ENCODE measurements at places on chromosomes 13 and 19. TPM values are rescaled to one million over a fixed set of nuclear protein-coding genes. Genes with fewer than 3 reads are reported as not detected.

- no peak overlapping the region for H3K27ac ChIP-seq
- no peak for DNase-seq
- peaks cover 8% of the 10 kb centered on the region for H3K27me3 ChIP-seq
- no peaks in the 10 kb centered on the region for H3K36me3 ChIP-seq
These were observed 362.0 kb downstream of the RFC3 start for GRCh38 chr13:34179927-34180326.

DNA sequence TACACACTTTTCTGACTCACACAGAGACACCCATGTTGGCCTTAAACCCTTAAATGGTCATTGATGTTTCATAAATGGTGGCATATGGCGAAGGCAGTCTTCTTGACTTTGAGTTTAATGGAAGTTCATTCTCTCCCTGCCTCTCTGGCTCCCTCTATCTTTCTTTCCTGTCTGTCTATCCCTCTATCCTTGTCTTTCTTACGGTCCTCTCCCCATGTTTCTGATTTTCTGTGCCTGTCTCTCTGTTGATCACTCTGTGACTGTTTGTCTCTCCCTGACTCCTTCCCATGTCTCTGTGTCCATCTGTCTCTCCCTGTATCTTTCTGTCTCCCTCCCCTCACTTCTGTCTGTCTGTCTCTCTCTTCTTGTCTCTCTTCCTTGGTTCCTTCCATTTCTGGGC is 43.2 kb upstream of the SHKBP1 start:
- H3K4me1 ChIP-seq: peaks cover 10% of the 10 kb centered on the region
- H3K36me3 ChIP-seq: no peaks in the 10 kb centered on the region
- H3K27ac ChIP-seq: no peak overlapping the region
- DNase-seq: no peak
- H3K4me3 ChIP-seq: no peak overlapping the region
- H3K27me3 ChIP-seq: peaks cover 13% of the 10 kb centered on the region

- no peaks in the 10 kb centered on the region for H3K27me3 ChIP-seq
- H3K27ac ChIP-seq: no peak overlapping the region
- no peaks in the 10 kb centered on the region for H3K4me1 ChIP-seq
- DNase-seq: no peak
- no peaks in the 10 kb centered on the region for H3K36me3 ChIP-seq
These were observed 302.6 kb downstream of the PCDH9 start for GRCh38 chr13:66927562-66927961.

DNA sequence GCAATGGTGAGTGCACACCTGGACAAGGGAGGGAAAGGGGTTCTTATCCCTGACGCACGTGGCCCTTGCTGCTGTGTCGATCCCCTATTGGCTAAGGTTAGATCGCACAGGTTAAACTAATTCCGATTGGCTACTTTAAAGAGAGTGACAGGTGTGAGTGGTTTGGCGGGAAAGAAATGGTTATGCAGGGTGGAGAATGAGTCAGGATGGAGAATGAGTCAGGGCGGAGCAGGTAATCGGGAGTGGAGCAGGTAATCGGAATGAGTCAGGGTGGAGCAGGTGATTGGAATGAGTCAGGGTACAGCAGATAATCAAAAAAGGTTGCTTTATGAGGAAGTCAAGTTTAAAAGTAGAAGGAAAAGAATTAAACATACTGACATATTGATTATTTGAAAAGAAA is 24.4 kb upstream of the SIAH3 start:
- no peaks in the 10 kb centered on the region for H3K4me1 ChIP-seq
- no peaks in the 10 kb centered on the region for H3K36me3 ChIP-seq
- H3K27ac ChIP-seq: no peak overlapping the region
- no peak overlapping the region for H3K4me3 ChIP-seq

DNA sequence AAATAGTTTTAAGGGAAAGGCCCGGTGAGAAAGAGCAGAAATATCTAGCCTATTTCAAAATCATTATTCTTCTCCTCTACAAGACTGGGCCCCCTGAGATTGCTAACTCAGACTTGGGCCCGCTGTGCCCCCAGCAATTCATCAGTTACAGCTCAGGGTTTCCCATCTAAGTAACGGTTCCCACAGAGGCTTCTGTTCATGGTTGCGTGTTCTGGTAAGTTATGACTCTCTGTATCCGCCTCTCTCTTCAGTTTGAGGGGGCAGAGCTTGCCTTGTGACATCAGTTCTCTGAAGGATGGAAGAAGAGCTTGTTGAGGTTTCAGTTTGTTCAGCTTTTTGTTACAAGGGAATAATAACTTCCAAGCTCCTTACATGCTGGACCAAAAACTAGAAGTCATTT is 11.6 kb downstream of the ZNF57 start:
- peaks cover 26% of the 10 kb centered on the region for H3K4me1 ChIP-seq
- DNase-seq: peak; percentile 50

DNA sequence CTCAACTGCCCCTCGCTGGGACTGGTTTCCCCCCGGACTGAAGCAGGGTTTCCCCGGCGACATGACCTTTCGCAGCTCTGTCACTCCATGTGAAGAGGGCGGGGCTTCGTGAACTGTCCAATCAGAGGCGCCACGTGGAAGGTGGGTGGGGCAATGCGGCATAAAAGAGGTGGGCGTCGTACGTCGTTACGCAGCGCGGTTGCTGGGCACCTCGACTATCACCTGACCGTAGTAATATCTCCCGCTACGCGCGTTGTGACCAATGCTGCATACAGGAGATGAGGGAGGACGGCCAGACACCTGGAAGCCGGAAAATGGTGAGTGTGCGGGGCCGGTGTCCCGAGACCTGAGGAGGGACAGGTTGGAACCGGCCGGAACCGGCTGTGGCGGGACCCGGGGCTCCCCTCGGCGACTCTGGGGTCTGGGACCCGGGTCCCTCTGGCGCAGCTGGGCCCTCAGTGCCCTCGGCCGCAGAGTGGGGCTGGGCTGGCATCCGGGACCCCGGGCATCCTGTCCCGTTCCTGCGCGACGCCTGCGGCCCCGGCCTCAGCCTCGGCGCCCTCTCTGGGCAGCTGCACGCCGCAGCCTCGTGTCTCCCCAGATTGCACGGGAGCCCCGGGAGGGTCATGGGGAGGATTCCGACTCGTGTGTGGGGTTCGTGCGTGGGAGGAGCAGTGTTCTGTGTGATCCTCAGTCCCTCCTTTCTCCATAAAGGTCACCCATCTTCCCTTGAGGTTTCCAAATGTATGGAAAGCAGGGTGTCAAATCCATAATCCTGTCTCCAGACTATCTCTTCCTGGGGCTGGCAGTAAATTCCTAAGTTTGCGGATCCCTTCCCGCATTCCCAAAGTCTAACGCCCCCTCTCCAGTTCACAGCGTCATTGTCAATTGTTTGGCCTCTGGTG is 32.2 kb downstream of the ZNF136 start:
- peak overlapping the region; percentile 80 for H3K4me3 ChIP-seq
- H3K27ac ChIP-seq: peak overlapping the region; percentile 59
- DNase-seq: peak; percentile 86
- peaks cover 24% of the 10 kb centered on the region for H3K4me1 ChIP-seq

GRCh38 chr19:50728084-50728737 is 5.0 kb downstream of the CLEC11A start:
- peak overlapping the region; percentile 2 for H3K27ac ChIP-seq
- H3K27me3 ChIP-seq: peaks cover 37% of the 10 kb centered on the region

DNA sequence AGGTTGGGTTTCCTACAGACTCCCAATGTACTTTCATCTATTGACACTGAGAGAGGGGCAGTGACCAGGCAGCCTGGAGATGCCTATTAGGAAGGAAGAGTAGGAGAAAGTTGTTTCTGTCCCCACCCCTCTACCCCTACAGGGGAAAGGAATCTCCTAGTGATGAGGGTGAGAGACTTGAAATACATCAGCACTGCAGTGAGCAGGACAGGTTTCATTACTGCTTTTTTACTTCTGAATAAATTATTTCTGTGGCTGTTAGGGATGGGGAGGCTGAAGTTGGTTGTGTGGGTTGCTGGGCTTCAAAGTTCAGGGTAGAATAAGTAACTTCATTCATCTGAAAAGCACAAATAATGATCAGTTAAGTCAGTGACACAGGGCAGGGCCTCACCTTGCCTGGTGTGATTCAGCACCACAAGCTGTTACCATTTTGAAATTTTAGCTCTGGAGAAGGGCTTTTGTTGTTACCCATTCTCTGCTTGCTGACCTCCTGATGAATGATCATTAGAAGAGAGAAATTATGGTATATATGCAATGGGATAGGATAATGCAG is 19.3 kb downstream of the CEACAM1 start:
- no peaks in the 10 kb centered on the region for H3K27me3 ChIP-seq
- H3K27ac ChIP-seq: no peak overlapping the region
- no peak overlapping the region for H3K4me3 ChIP-seq
- DNase-seq: no peak
- peaks cover 21% of the 10 kb centered on the region for H3K4me1 ChIP-seq
- peaks cover 2% of the 10 kb centered on the region for H3K36me3 ChIP-seq

DNA sequence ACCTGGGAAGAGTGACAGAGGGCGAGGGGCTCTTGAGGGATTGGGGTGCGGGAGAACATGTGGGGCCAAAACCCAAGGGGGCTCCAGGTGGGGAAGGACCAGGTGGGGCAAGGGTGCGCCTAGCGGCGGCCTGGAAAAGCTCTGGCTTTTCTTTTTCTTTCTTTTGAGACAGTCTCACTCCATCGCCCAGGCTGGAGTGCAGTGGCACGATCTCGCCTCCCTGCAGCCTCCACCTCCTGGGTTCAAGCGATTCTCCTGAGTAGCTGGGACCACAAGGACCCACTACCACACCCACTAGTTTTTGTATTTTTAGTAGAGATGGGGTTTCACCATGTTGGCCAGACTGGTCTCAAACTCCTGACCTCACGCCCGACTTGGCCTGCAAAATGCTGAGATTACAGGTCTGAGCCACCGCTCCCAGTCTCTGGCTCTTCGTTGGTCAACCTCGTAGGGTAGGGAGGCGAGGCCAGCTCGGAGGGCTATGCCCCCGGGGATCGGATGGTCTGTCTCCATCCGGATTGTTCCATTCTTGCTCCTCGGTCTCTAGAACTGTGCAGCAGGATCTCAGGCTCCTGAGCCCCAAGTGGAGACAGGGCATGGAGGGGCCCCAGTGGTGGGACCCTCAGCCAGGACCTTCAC is 3.7 kb downstream of the GADD45B start:
- peaks cover 22% of the 10 kb centered on the region for H3K4me1 ChIP-seq
- no peak for DNase-seq
- no peaks in the 10 kb centered on the region for H3K27me3 ChIP-seq
- peak overlapping the region; percentile 56 for H3K27ac ChIP-seq
- peak overlapping the region; percentile 99 for H3K4me3 ChIP-seq
- peaks cover 32% of the 10 kb centered on the region for H3K36me3 ChIP-seq

GRCh38 chr19:33676999-33677665 is 55.4 kb downstream of the CHST8 start:
- H3K27ac ChIP-seq: no peak overlapping the region
- no peak for DNase-seq
- H3K4me3 ChIP-seq: no peak overlapping the region
- no peaks in the 10 kb centered on the region for H3K36me3 ChIP-seq

DNA sequence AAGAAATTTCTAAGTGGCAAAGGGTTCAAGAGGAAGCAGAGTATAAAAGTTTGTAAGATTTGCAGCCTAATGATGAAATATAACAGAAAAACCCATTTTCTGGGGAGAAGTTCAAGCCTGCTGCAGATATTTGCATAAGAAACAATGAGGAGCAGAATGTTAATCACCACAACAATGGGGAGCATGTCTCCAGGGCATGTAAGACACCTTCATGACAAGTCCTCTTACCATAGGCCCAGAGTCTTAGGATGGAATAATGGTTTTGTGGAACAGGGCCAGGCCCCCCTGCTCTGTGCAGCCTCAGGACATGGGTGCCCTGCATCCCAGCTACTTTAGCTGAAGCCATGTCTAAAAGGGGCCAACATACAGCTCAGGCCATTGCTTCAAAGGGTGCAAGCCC is 809.0 kb upstream of the SLITRK5 start:
- DNase-seq: no peak
- no peaks in the 10 kb centered on the region for H3K4me1 ChIP-seq
- H3K27ac ChIP-seq: no peak overlapping the region
- no peaks in the 10 kb centered on the region for H3K36me3 ChIP-seq
- H3K4me3 ChIP-seq: no peak overlapping the region

DNA sequence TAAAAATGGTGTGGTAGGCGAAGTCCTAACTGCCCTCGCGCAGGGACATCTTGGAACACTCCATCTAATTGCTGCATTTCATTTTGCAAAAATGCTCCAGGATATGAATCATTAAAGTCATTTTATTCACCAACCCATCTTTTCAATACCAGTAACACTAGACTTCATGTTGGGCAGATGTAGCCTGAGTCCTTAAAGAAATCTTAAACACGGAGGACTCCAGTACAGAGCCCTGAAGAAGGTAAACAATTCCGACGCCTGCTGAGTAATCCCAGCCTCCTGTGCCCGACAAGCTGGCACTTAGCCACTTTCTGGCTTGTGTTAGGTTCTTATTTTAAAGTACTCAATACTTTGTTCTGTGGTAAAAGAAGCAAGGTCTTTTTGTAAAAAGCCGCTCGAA is 58.0 kb upstream of the IRS2 start:
- H3K27me3 ChIP-seq: peaks cover 39% of the 10 kb centered on the region
- H3K4me1 ChIP-seq: peaks cover 8% of the 10 kb centered on the region
- no peak for DNase-seq
- no peaks in the 10 kb centered on the region for H3K36me3 ChIP-seq

DNA sequence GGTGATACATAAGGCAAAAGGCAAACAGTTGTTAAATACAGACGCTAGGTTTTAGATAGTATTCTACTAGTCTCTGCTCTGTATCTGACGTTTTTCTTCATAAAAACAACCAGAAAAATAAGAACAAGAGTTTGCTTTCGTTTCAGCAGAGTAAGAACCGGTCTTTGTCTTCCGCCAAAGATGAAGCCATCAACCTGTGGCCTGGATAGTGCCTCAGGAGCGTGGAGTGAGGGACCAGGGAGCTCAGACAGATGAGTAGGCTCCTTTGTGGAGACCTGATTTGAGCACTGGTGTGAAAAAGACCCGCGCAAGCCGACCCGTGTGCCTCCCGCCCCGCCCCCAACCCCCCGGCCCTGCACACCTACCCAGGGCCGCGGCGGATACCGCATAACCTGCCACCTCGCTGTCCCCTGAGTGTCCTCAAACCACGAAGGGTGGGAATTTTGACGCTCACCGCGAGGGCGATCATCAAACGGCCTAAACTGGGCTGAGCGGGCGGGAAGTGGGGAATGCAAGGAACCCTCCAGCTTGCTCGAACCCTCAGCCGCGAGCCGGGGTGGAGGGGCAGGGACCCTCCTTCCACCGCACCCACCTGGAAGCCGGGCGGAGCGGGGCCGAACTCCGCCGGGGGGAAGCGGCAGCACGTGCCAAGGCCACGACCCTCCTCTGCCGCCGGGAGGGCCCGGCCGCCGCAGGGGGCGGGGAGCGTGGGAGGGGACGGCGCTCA is 866 bp upstream of the LMO7 start:
- peaks cover 6% of the 10 kb centered on the region for H3K4me1 ChIP-seq
- no peaks in the 10 kb centered on the region for H3K36me3 ChIP-seq
- H3K27me3 ChIP-seq: peaks cover 12% of the 10 kb centered on the region
- DNase-seq: no peak
- H3K27ac ChIP-seq: no peak overlapping the region

CD37 gene
- 182 TPM for total RNA-seq

ZNF473 gene
- 13.1 TPM for total RNA-seq

DZIP1 gene
- 0.15 TPM for total RNA-seq

ZNF554 gene
- total RNA-seq: 1.2 TPM

MYO1F gene
- 2.2 TPM for total RNA-seq

PSG7 gene
- total RNA-seq: not detected

POU2F2 gene
- total RNA-seq: 31.9 TPM

BCL3 gene
- total RNA-seq: 104 TPM
